ENCODE measurements at places on chromosomes 11 and 22.

GRCh38 chr11:79201677-79202347 lies 239.0 kb downstream of the TENM4 start:
- no peak for DNase-seq

DNA sequence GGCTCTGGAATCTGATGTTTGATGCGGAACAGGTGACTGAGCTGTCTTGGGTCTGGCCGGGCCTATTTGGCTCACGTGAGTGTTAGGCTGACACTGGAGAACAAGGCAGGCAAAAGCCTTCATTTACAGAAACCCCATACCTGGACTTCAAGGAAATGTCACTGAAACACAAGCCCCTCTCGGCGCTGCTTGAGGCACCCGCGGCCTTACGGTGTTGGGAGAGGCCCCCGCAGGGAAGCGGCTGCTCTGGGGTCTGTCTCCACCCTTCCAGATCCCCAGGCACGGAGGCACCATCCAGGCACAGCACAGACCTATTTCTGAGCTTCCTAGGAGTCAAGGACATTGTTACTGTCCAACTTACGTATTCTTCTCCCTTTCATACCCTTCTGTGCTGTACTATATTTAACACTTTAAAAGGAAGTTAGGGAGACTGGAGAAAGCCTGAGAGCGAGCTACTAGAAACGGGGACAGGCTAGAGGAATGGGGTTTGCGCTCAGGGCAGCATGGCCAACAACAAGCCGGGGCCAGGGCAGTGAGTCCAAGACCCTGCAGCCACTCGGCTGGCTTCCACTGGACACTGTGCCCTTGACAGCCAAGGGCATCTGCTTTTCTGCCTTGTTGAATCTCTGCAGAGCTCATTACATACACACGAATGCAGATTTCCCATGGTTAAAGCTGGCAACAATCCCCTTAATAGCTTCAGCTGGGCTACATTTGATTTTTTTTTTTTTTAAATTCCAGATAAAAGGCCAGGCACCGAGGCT lies 23.8 kb downstream of the DRD4 start:
- no peak for DNase-seq

GRCh38 chr22:46736705-46737104 lies 1.3 kb downstream of the CERK start:
- DNase-seq, result no peak

DNA sequence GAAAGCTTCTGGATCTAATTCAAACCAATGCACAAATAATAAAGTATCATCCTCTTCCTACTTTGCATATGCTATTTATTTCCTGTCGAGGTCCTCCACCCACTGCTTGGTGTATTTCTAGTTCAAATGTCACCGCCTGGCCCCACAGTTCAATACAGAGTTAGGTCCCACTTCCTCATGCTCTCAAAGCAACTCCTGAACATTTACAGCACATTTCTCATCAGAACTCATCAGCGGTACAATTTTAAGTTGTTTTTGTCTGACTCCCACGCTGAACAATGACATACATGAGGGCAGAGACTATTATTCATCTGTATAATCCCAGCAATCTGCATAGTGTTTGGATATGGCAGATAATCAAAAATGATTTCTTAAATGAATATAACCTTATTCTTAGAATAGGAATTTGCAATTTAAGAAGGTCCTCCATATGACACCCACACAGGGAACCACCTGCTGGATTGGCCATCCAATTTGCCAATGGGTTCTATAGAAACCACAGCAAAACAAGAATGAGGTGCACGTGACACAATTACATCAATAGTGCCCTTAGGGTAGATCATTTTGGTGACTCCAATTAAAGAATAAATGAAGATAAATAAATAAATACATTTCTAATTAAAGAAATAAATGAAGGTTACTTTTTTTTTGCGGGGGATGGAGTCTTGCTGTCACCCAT lies 54.2 kb downstream of the SLC25A17 start:
- peak; percentile 6 for DNase-seq

GRCh38 chr11:39221550-39222138 lies 2237.8 kb downstream of the LRRC4C start:
- DNase-seq, result no peak

DNA sequence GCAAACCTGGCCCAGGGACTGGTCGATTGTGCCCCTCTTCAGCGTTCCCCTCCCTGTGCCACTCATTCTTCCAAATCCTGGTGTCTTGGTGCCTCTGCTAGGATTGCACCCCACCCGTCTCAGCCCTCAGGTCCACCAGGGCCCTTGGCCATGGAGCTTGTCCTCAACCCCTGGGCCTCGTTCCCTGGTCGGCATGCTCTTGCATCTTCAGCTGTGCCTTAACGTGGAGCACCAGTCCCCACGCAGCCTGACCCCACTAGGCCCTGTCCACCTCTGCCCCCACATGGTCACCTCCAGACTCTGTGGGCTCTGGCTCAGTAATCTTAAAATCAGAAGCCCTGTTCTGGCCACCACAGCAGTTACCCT lies 61.1 kb downstream of the OSBP2 start:
- DNase-seq, result no peak

DNA sequence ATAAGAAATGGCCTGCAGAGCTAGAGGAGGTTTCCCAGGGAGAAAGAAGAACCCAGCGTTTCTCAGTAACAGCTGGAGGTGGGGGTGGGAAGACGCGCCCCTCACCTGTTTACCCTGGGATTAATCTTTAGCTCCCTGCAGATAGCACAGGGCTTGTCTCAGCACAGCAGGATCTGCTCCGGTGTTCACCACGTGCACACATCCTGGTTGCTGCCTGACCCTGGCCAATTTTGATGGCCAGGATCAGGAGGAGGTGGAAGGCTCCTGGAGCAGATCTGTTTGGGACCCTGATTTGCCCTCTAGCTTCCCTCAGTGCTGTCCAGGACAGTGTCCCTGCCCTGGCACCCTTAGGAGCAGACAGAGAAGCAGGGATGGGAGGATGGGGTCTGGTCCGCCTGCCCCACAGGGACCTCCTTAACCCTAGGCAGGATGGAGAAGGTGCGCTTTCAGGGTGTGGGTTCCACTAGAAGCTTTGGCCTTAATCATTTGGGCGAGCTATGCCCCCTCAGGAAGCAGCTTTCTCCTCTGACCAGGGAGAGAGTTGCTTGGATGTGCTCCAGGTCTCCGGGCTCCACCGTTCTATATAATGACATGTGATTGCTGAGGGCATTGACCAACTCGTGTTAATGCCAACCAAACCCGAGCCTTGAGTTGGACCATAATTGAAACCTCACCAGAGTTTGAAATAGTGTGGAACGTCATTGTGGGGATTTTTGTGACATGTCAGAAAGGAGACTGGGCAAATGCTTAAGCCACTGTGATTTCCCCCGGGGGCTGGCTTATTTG lies 19.3 kb downstream of the UPB1 start:
- no peak for DNase-seq
